Type B pancreatic cell (in vitro differentiated cells): ENCODE measurements at places on chromosomes 11 and 22. TPM values are rescaled to one million over a fixed set of nuclear protein-coding genes. Genes with fewer than 3 reads are reported as not detected.

- DNase-seq = no peak
Measured at GRCh38 chr11:3109434-3109833, 52.2 kb upstream of the CARS1 start.

The MPZL2 gene
- 32.7 and 113 TPM in 2 replicates for total RNA-seq

The GAB2 gene
- total RNA-seq = 23.3 and 24.5 TPM in 2 replicates

The PDE2A gene
- total RNA-seq = 2.8 and 3.8 TPM in 2 replicates

The TMEM223 gene
- 21.9 and 23.3 TPM in 2 replicates for total RNA-seq

GRCh38 chr11:50088231-50088630 lies 55.6 kb downstream of the OR4C45 start:
- no peak for DNase-seq

DNA sequence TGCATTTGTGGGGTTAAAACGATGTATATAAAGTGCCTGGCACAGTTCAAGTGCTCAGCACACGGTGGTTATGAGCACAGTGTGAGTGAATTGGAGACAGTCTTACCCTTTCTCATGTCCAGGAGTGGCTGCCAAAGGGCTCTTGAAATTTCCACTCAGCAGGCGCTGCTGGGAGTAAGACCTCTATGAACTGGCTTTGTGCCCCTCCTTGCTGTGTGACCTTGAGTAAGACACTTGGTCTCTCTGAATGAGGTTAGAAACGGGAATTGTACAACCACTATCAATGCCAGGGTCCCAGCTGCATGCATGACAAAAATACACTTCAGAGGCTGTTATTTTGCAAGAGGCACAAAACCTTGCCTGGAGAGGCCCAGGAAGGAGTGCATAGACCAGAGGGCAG lies 86.6 kb downstream of the TSPAN18 start:
- DNase-seq = no peak

The UBQLN3 gene
- not detected in 2 replicates for total RNA-seq

The OR8B8 gene
- total RNA-seq = 0.14 TPM in 1 of 2 replicates, not detected in the other

The NLRP14 gene
- total RNA-seq = 0.12 and 0.24 TPM in 2 replicates

DNA sequence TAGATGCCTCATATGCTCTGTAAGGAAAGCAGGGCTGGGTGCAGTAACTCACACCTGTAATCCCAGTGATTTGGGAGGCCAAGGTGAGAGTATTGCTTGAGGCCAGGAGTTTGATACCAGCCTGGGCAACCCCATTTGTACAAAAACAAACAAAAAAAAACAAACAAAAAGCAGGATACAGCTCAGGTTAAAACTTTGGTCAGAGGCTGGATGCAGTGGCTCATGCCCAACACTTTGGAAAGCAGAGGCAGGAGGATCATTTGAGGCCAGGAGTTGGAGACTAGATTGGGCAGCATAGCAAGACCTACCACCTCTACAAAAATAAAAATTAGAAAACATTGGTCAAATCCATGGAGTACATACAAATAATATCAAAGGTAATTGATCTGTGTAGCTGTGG lies 7.9 kb downstream of the CUL5 start:
- DNase-seq = no peak

- DNase-seq = no peak
Measured at GRCh38 chr11:1460396-1460985, 26.1 kb downstream of the MOB2 start.

DNA sequence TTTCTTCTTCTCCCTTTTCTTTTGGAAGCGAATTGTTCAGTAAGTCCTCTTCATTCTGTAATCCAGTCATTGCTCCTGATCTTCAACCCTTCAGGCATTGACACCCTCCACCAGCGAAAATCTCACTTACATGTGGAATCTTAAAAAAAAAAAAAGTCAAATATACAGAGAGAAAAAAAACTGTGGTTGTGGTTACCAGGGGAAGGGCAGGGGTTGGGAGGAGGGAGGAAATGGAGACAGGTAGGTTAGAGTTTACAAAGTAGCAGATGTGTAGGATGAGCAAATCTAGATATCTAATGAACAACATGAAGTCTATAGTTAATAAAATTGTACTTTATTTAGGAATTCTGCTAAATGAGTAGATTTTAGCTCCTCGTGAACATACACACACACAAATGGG lies 17.7 kb upstream of the TMEM123 start:
- DNase-seq = no peak

DNA sequence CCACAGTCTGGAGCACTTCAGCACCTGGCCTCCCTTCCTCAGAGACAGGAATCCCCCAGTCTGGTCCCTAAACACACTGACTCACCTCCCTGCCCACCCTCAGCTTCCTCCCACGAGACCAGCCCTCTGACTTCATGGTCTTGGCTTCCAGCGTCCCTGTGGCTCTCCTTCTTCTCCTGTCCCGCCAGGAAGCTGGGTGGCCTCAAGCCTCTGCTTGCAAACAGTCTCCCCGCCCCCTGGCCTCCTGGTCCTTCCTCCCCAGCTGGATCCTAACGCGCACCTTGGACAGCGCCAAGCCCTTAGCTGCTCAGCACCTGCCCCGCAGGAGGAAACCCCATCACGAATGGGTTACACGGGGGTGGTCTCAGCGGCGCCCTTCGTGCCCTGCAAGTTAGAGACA lies 4.5 kb downstream of the NCF4 start:
- no peak for DNase-seq

- DNase-seq = no peak
Measured at GRCh38 chr11:1009371-1009770, 27.1 kb downstream of the MUC6 start.

GRCh38 chr11:44716256-44716655 lies 10.5 kb upstream of the TSPAN18 start:
- no peak for DNase-seq

The ZNF143 gene
- 30.3 and 38.8 TPM in 2 replicates for total RNA-seq

DNA sequence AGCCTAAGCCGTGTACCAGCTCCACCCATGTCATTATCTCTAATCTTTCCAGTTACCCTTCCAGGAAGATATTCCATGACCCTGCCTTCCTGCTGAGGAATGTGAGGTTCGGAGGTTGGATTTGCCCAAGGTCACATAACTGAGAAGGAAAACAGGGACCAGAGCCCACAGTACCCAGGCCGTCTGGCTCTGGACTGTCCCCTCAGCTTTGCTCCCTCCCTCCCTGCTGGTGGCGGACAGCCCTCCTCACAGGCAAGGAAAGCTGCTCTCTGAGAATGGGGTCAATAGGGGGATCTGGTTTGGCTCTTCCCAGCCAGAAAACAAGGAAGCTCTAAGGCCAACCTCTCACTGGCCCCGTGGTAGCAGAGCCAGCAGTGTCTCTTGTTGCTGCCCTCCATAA lies 63.3 kb downstream of the SYN3 start:
- peak; percentile 36 for DNase-seq

DNA sequence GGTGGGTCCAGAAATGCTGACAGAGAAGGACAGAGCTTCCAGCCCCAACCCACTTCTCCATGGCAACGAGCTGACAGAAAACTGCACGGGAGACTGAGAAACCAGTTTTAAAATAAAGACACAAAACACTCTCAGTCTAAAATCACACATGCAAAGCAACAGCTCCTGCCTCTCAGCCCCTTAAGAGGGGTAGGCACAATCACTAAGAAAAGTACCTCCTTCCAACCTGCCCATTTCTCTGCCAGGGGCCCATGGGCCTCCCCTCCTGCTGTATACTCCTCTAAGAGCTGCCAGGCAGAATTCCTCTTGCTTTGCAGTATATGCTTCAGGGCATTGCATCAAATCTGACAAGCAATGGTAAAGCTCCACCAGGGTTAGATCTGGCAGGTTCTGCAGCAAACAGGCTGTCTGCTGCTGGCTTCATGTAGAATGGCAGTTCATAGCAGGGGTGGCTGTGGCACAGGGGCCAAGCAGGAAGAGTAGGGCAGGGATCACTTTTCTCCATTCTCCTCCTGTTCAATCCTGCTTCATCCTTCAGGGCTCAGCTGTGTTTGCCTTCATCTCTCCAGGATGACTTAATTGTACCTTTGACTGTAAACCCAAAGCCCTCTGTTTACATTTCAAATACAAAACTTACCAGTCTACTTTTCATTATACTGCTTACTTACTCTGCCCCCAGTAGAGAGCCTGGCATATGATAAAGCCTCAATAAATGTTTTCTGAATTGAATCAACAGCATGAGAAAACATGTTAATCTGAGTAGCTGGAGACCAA lies 77.7 kb downstream of the KCNC1 start:
- DNase-seq = no peak

GRCh38 chr11:2192435-2192834 lies 20.8 kb upstream of the TH start:
- no peak for DNase-seq

The OR10A6 gene
- not detected in 2 replicates for total RNA-seq

- no peak for DNase-seq
Measured at GRCh38 chr11:75333022-75333806, 18.2 kb downstream of the ARRB1 start.

GRCh38 chr11:78345450-78345849 lies 72.2 kb downstream of the GAB2 start:
- DNase-seq = no peak

DNA sequence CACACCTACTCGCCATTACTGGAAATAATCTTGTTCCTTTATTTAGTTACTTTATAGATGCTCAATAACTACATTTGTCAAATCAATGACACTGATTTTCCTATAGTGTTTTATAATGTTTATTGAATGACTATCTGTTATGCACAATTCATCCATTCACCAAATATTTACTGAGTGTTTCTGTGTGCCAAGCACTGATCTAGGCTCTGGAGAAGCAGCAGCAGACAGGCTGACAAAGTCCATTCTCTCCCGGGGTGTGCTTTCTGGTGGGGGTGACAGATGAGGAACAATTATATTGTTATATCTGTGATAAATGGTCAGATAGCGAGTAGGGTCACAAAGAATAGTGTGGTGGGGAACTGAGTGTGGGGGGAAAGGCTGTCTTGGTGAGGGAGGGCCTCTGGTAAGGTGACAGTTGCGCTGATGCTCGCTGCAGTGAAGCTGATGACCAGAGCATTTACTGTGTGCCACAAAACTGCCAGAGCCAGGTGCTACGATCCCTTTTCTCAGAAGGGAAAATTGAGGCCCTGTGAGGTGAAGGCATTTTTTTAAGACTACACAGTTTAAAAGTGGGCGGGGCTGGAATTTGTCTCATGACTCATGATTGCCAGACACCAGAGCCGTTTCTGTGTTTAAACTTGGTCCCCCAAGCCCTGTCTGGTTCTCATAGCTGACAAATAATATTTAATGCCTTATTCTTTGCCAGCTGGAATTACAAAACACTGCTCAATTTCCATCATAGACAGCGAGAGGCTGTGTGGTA lies 10.2 kb downstream of the PACS1 start:
- no peak for DNase-seq

DNA sequence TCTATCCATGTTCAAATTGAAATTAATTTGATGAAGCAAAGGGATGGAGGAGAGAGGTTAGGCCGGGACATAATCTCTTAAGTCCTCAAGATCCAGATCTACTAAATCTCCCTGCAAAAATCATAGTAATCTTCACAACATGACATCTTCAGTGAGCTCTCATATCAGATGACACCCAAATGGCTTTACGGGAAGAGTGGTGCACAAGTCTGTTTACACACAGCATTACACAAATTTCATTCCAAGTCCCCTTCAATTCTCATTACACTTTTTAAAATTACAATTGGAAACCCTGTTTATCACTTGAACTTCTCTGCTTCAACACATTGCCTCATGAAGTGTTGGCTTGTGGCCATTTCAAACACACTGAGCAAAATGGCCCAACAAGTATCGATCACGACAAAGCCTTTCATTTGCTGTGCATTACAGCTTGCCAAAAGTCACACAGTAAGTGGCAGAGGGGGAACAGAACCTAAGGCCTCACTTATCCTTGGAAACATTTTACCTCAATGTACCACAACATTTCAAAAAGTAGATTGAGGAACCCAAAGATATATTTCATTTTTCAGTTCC lies 17.9 kb upstream of the TPH1 start:
- no peak for DNase-seq
